Naive B cell (primary cell): ENCODE measurements at places on chromosomes 5 and 9. TPM values are rescaled to one million over a fixed set of nuclear protein-coding genes. Genes with fewer than 3 reads are reported as not detected.

The ZNF484 gene
- polyA plus RNA-seq: 6.3 TPM

The PCDHGA1 gene
- not detected for polyA plus RNA-seq

The NSG2 gene
- polyA plus RNA-seq: not detected

The INSL6 gene
- not detected for polyA plus RNA-seq

The C5orf52 gene
- not detected for polyA plus RNA-seq

The FAM81B gene
- polyA plus RNA-seq: not detected

The CATSPER3 gene
- not detected for polyA plus RNA-seq

The ELAVL2 gene
- polyA plus RNA-seq: not detected

The CANX gene
- 216 TPM for polyA plus RNA-seq

The RETREG1 gene
- 18.5 TPM for polyA plus RNA-seq

The MLLT3 gene
- 3.2 TPM for polyA plus RNA-seq
